ENCODE measurements at places on chromosomes 13 and 19.

DNA sequence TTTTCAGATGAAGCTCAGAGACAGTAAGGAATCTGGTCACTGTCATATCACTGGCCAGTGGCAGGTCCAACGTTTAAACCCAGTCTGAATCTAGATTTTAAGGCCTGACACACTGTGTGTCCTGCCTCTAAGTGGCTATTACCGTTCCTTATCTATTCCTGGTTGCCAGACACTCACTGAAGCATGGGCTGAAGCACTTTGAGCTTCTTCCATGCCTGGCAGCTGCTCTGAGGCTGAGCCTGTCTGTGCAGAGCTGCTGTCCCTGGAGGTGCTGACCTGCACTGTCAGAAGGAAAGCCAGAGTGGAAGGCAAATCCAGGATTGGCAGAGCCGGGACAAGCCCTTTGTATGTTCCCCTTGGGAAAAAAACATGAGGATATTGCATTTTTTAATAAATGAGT, 109.2 kb upstream of the SLC7A1 start:
- DNase-seq, result no peak

- DNase-seq, result no peak
Measured at GRCh38 chr13:39985071-39985470, 329.6 kb downstream of the COG6 start.

- DNase-seq, result no peak
Measured at GRCh38 chr19:44202470-44202869, 9.9 kb upstream of the ZNF227 start.

GRCh38 chr13:110759710-110760109, 46.2 kb downstream of the ING1 start:
- DNase-seq, result peak; percentile 14

DNA sequence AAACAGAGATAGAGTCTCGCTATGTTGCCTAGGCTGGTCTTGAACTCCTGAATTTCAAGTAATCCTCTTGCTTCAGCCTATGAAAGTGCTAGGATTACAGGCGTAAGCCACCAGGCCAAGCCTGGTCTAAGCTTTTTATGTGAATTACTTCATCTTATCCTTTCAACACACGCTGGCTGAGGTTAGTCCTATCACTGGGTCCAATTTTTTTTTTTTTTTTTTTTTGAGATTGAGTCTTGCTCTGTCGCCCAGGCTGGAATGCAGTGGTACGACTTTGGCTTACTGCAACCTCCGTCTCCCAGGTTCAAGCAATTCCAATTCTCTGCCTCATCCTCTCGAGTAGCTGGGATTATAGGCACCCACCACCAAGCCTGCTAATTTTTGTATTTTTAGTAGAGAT, 10.4 kb downstream of the MYO1F start:
- no peak for DNase-seq

- no peak for DNase-seq
Measured at GRCh38 chr13:100089465-100090032, 656 bp downstream of the PCCA start.

GRCh38 chr13:46552303-46552682, 677 bp upstream of the LRCH1 start:
- DNase-seq, result no peak

GRCh38 chr13:102563267-102563666, 33.5 kb upstream of the TPP2 start:
- no peak for DNase-seq

GRCh38 chr13:27189192-27189591, 17.6 kb upstream of the USP12 start:
- no peak for DNase-seq

Measured in hepatic stellate cell (primary cell).